Astrocyte of the hippocampus (primary cell): ENCODE measurements at places on chromosomes 2 and 18.

- no peak for DNase-seq
Measured at GRCh38 chr2:236333417-236334121, 69.4 kb upstream of the ASB18 start.

DNA sequence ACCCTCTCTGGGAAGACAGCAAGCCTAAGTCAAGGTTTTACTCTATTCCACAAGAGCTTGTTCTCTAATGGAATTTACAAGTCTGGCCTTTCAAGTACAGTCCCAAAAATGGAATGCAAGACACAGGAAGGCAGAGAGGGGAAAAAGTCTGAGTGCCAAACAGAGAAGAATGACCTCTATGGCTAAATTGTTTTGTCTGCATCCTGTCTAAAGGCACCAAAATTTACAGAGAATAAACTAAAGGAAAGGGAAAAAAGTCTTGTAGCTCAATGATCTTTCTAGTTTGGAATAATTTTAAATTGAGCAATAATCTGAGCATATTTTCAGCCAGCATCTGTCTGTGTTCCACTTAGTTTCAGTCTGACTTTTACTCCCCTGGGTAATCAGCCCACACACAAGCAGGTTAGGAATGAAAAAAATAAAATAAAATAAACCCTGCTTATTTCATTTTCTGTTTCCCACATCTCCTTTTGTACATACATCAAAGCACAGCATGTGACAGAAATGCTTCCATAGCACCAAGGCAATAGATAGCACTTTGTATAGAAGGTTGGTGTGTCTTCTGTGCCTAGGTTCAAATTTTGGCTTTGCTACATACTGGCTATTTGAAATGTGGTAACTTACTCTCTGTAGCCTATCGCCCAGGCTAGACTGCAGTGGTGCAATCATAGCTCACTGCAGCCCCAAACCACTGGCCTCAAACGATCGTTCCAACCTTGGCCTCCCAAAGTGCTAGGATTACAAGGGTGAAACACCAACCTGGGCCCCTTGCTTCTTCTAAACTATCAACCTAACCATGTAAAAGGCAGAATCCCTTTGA is 105.1 kb downstream of the SLC8A1 start:
- DNase-seq, result peak; percentile 30

GRCh38 chr2:180145163-180145562 is 138.1 kb upstream of the CWC22 start:
- no peak for DNase-seq

DNA sequence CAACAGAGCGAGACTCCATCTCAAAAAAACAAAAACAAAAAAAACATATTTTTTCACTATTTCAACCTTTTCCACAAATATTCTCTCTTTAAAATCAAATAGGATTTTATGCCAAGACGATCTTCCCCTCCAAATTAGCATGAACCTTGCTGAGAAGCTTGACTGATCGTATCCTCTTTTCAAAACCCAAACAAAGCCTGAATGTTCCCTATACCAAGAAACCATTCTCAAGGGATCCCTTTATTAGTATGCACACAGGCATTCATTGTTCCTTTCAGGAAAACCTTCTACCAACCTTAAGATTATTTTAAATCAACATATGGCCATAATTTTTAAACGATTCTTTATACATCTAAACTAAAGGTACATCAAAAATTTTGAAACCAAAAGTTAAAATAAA is 6.3 kb downstream of the SPIRE1 start:
- no peak for DNase-seq

GRCh38 chr2:25619185-25619584 is 54.2 kb downstream of the DTNB start:
- no peak for DNase-seq

GRCh38 chr2:46800625-46801349 is 114.8 kb downstream of the MCFD2 start:
- DNase-seq, result no peak

GRCh38 chr2:229715895-229716507 is 1.6 kb upstream of the DNER start:
- DNase-seq, result peak; percentile 30

DNA sequence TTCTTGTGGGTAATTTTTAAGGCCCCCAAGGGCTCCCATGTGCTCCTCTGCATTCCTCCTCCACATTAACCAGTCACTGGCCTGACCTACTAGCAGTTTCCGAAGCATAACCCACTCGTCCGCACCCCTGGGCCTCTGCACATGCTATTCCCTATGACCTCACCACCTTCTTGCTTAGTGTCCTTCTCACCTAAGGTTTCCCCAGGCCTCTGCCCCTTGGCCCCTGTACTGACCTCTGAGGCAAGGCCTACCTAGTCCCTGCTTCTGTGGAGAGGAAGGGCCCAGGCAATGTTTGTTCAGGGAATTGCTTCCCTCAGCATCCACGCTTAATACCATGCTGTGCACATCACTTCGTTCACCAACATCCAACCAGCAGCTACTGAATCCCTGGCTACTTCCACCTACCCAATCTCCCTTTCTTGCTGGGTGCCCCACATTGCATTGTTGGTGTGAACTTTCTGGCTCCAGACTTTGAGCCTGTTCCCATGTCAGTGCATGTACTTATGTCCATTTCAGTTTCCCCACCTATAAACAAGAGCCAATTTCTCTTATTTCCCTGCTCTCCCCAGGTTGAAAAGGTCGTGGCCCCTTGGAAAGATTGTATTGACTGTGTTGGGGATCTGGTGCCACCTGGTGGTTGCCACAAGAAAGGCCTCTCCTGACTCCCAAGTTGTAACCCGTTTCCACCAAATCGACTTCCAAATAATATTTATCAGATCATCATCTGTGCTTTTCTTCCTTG is 19.2 kb upstream of the TMEM177 start:
- peak; percentile 53 for DNase-seq

GRCh38 chr2:42926434-42927333 is 134.3 kb upstream of the HAAO start:
- no peak for DNase-seq

DNA sequence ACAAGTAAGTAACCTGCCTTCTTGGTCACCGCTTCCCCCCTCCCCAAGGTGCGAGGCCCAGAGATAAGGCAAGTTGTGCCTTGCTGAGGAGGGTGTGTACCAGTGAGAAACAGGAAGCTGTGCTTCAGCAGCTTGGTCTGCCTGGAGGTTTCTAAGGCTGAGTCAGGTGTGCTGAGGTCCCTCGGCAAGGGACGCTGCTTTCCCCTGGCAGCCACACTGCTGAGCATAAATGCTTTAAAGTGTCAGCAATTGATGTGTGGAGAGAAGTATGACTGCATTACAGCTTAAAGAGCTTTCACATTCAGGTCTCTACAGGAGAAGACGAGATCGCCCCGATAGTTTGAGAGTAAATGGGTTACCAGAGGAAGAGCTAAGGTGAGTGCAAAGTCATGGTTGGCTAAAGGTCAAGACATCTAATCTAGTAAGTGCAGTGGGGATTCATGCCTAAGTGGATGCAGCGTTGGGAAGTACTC is 86.9 kb downstream of the LIMS1 start:
- peak; percentile 73 for DNase-seq

GRCh38 chr2:112518807-112519206 is 23.5 kb upstream of the POLR1B start:
- DNase-seq, result no peak

DNA sequence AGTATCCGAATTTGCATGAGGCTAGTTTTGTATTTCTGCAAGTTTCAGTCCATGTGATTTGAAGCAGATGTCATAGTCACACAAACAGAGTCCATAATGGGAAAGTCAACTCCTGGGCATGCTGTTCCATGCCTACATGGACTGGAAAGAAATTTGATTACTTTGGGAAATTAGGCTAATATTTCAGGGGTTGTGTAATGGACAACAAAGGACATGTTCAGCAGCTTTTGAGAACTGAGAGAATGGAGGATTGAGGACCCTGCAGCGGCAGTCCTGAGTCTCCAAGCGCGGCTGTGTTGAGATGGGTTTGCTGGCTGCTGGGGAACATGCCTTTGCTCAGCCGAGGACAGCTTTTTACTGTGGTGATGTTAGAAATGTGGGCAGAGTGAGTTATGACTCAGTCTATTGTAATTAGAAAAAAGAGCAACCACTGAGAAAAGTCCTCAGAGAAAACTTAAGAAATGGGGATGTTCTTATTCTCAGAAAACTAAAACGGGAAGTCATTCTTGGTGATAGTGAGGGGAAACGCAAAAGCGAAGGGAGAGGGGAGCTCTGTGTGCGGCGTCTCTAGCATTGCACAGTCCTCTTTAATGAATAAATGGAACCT is 149.2 kb downstream of the FAM210A start:
- DNase-seq, result peak; percentile 75

GRCh38 chr18:10089881-10090280 is 176.1 kb downstream of the VAPA start:
- DNase-seq, result no peak

DNA sequence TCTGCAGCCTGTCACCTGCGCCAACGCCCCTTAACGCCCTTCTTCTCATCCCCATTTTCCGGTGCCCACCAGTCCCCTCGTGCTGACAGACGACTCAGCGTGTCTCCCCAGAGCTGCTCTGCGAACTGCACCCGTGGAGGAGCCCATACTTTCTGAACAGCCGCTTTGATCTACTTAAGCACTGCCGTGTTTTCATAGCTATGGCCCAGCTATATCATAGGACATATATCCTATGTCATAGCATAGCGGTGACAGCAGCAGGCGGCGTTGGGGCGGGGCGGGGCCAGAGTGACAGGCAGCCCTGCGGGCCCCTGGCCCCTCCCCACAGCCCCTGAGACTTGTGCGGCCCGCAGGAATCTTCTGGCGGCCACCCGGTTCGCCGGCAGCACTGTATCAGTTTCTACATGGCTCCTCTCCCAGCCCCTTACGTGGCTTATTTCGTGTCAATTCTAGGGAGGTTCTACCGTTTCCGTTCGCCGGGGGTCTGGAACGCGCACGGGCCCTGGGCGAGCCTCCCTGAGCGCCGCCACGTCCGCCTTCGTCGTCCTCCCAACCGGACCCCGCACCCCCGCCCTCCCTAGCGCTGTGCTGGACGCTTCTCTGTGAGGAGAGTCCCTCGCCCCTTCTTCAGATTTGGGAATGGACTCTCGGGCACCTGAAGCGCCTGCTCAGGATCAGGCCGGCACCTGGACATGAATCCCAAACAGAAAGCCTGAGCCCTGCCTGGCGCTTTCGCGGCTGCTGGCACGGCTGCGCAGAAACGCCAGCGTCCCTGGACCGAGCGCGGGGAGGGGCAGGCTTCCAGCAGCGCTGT is 35.4 kb downstream of the PTPN18 start:
- DNase-seq, result peak; percentile 88

DNA sequence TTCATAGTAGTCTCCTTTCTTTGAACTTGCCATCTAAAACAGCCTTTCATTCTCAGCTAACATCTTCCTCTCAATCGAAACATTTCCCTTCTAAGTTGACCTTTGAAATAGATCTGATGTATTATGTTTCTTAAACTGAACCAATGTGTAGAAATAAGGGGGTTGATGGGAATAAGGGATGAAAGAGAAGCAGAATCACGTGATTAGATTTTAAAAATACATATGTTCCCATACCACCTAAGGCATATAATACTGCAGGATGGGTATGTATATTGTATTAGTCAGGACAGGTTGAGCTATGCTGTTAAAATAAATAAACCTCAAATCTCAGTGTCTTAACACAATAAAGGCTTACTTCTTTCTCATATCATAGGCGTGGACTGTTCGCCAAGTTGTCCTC is 207.5 kb upstream of the SRD5A2 start:
- no peak for DNase-seq

GRCh38 chr2:203279288-203279687 is 40.5 kb downstream of the CYP20A1 start:
- no peak for DNase-seq

DNA sequence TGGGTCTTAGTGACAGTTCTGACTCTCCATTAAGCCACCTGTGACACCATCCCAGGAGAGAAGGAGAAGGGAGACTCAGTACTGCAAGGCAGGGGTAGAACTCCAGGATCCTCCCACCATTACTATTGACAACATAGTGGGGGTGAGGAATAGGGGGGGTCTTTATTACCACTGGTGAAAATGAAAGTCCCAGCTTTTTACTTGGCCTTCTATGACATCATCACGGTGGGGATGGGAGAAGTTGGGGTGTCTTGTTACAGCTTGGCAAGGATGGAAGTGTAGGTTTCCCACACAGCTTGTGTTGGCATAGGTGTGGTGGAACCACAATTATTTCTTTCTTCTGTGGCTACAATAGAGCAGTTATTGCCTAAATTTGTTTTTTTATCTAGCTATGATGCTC is 203.9 kb upstream of the DTNA start:
- no peak for DNase-seq

DNA sequence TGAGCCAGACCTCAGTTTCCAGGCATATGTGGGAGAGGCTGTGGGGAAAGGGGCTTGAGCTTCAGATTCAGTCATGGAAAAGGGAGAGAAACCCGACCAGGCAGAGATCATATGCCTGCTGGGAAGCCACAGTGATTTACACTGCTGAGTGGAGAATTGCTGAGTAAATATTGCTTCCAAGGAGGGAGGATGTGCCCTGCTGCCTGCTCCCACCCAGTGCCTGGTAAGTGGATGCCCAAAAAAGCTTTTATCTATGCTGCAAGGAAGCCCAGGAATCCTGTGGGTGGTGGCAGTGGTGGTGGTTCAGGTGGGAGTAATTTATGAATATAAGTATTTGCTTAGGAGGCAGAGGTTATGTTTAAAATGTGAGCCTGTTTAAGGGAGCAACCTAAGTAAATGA is 39.5 kb downstream of the INO80C start:
- DNase-seq, result no peak

DNA sequence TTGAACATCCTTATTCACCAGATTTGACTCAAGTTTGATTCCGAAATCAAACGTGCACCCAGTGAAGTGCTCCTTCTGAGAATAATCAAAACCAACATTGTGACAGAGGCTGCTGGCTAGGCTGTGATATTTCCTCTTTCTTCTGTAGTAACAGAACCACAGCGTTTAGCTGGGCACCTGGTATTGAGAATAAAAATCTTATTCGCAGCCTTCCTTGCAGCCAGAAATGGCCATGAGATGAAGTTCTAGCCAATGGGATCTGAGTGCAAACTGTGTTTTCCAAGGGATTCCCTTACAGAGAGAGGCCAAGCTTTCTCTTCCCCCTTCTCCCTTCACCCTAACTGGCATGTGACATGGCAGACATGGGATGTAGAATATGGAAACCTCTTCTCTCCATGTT is 51.7 kb downstream of the TMEM163 start:
- no peak for DNase-seq

GRCh38 chr2:185255566-185255965 is 483.0 kb upstream of the FSIP2 start:
- peak; percentile 1 for DNase-seq

GRCh38 chr18:75362435-75362834 is 65.1 kb downstream of the SMIM21 start:
- no peak for DNase-seq
